ENCODE measurements at places on chromosomes 1 and 21.

DNA sequence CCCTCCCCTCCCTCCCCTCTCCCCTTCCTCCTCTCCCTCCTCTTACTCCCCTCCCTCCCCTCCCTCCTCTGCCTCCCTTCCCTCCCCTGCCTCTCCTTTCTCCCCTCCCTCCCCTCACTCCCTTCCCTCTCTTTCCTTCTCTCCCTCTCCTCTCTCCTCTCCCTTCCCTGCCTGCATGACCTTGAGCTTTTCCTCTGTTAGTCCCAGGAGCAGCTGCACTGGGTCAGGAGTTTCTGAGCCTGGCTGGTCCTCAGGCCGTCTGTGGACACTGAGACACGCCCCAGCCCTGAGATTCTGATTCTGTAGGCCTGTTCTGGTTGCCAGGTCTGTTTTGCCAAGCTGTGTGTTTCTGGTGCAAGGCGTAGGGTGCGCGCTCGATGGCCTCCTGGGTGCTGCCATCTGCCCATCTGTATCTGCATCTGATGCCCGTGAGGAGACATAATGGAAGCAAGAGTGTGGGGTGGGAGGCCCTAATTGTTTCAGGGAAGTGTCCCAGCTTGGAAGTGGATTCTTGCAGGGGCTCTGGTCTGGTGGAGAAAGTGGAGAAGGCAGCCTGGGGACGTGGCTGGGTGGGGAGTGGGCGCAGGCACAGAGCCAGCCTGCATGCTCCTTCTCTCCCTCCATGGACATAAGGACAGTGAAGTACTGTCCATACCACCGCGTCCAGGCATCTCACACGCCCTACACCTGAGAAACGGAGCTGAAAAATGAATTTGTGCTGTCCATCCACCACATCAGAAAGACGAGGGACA, 97.2 kb downstream of the WDR4 start:
- peak; percentile 79 for DNase-seq

- no peak for DNase-seq
Measured at GRCh38 chr1:221289103-221289502, 409.9 kb downstream of the HLX start.

- DNase-seq: no peak
Measured at GRCh38 chr1:211335522-211336157, 9.0 kb downstream of the TRAF5 start.

- DNase-seq: no peak
Measured at GRCh38 chr1:106554294-106554693, 502.2 kb upstream of the PRMT6 start.

- DNase-seq: no peak
Measured at GRCh38 chr1:163443863-163444262, 122.1 kb downstream of the NUF2 start.

DNA sequence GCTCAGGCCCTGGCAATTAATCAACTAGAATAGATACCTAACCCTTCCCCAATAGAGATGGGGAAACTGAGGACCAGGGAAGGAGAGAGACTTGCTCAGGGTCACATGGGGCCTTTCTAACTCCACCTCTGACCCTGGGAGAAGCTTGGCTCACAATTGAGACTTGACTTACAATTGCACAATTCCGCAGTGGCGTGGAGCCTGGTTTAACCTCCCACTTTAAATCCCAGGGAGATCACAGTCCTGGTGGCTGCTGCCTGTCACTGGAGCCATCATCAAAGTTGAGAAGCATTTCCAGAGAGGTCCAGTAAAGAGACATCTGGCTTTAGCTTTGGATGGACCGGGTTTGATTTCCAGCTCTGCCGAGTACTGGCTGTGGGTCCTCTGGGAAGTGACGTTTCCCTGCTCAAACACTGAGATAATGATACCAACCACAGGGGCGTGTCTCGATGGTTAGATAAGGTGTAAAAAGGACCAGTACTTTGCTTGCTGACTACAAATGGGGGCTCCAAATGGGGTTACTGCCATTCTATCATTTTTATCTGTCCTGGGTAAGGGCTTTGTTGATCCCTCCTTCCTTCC, 39.3 kb downstream of the TRIM62 start:
- no peak for DNase-seq

DNA sequence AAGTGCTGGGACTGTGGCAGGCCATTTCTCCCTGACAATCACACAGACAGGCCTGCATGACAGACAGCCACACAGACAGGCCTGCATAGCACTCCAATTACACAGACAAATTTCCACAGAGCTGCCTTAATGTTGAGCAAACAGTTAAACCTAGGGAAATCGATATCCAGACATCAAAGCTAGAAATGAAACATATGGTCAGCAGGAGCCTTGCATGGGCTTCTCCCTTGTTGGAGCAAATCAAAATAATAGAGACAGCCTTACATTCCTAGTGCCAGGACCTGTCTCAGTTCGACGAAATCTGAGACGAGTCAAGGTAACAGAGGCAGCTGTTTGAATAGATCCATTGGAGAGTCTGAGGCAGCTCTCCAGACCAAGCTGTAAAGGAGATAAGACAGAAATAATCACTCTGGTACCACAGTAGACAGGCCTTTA, 42.4 kb downstream of the OLFML3 start:
- no peak for DNase-seq

- no peak for DNase-seq
Measured at GRCh38 chr1:168301664-168302320, 21.1 kb downstream of the TBX19 start.

DNA sequence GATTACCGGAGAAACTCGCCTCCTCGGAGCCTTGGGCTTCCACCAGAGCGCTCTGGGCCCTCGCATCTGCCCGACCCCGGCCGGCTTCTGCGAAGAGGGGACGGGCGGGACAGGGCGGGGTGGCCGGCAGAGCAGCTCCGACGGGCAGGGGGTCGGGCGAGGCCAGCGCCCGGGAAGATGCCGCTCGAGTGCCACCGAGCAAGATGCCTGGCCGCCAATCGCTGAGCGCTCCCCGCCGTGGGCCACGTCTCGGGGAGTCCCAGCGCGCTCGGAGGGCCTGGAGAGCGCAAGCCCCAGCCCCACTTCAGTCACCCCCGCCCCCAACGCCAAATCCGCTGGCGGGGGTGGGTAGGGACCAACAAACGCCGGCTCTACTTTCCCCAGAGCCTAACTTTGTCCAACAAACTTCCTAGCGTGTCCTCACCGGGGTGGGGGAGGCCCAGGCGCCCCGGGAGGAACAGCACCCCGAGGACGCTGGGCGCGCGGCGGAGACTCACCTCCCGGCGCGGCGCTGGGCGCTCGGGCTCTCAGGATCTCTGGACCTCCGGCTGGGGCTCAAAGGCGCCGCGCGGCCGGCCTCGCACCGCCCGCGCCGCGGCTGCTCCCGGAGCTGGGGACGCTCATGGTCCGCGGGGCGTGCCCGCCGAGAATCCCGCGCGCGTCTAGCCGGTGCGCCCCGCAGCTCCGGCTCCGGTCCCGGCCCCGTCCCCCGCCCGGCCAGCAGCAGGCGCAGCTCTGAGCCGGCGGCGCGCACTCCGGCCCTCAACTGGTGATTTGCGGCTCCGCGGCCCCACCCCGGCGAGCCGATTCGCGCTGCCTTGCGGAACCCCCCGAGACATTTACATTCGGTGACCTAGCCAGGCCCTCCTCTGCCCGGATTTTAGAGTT, at the start of gene BCAR3:
Gene BCAR3, minus strand, starts transcription at position 737 of the 888 bp plus-strand sequence. CDS start 6,907 bp downstream, outside the sequence.
- DNase-seq: peak; percentile 81

GRCh38 chr1:182101415-182102042, 40.0 kb upstream of the ZNF648 start:
- DNase-seq: no peak

- DNase-seq: no peak
Measured at GRCh38 chr1:226643177-226643576, 94.6 kb downstream of the STUM start.

DNA sequence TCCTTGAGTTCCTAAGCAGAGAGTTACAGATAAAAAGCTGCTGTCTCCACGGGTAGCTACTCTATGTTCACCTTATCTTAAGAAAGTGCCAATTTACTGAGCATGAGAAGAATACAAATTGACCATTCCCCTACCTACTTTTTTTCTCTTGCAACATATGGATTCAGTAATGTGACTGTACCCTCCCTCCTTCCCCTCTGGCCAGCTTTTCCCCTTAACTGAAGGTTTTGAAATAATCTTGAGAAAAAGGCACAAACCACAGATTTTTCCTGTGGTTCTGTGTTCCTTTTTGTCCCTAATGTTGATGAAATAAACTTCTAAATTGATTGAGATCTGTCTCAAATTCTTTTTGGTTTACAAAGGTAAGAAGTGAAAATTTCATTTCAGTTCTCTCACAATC, 2.6 kb upstream of the CD2 start:
- no peak for DNase-seq

GRCh38 chr1:209368864-209369598, 214.5 kb upstream of the CAMK1G start:
- DNase-seq: no peak

- DNase-seq: no peak
Measured at GRCh38 chr1:244552336-244552735, 91.3 kb downstream of the CATSPERE start.

DNA sequence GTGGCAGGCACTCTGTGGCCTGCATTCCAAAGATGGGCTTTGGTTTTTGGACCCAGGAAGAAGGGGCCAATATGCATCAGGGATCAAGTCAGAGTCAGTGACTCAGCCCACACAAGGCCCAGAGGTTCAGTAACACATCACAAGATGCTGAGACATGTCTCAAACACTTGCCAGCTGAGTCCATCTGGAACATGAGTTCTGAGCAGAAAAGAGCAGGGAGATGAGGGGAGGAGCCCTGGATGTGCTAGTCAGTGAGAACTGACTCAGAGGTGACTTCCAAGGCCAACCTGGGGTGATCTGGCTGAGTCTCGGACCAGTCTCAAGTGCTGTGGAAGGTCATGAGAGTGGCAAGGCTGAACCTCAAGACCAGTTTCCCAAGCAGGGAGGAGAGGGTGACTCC, 150.1 kb downstream of the CDC7 start:
- peak; percentile 84 for DNase-seq

DNA sequence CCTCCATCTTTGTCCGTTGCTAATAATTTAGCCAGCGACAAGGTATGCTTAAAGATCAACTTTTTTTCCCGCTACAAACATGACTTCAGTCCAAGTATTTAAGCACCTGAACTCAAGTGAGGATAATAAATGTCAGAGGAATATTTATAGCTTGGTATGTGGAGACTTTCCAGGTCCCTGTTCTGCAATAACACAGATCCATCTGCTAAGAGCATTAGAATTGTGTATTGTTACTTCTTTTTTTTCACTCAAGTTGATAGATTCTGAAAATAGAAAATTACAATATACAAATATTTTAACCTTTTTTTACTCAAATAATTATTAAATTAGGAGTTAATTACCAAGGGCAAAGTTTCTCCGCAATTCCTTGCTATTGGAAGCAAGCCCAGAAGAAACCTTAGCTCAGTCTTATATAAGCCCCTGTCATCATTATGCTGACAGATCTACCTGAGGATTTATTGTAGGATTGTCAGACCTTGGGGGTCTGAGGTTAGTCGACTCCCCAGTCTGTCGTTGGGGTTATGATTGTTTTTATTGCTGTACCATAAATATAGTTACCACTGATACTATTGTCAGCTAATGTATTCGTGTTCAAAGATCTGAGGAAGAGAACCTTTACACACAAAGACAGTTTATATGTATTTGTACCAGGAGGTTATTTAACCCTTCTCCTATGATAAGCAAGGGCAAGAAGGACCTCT, 337.9 kb downstream of the TBX15 start:
- no peak for DNase-seq

DNA sequence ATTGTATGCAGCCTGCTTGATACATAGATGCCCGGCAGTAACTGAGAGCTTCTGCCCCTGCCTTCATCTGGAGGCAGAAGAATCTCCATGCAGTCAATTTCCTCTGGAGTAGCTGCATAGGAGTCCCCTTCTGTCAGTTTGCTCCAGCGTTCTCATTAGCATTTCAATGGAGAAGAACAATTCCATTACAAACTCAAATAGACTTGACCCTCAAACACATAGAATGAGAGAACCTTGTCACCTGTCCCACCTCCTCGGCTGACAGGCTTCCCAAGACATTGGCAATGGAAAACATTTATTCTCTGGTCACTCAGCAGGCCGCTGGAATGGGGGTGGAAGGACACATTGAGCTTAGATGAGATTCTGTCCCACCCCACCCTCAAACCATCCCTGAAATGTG, 45.6 kb upstream of the TMEM51 start:
- no peak for DNase-seq

- no peak for DNase-seq
Measured at GRCh38 chr1:228903434-228904071, 168.3 kb downstream of the RHOU start.

GRCh38 chr21:45454060-45454925, 49.3 kb downstream of the COL18A1 start:
- no peak for DNase-seq

DNA sequence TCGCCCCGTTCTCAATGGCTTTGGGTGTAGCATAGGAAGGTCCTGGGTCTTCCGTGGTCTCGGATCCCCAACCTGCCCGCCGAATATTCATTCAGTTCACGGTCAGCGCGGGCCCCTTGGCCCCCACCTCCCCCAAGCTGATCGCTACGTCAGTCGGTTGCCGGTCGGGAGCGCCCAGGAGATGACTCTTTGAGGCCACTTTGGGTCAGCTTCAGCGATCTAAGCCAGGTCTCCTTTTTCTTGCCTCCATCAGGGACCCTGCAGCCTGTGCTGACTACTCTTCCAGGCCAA, 12.8 kb downstream of the HLX start:
- DNase-seq: no peak

- no peak for DNase-seq
Measured at GRCh38 chr1:29439615-29440014, 203.3 kb downstream of the PTPRU start.

- no peak for DNase-seq
Measured at GRCh38 chr1:116853680-116854402, 55.9 kb upstream of the PTGFRN start.

GRCh38 chr1:157438146-157438545, 114.2 kb downstream of the FCRL5 start:
- no peak for DNase-seq

GRCh38 chr1:213676736-213677135, 311.0 kb upstream of the PROX1 start:
- DNase-seq: no peak

DNA sequence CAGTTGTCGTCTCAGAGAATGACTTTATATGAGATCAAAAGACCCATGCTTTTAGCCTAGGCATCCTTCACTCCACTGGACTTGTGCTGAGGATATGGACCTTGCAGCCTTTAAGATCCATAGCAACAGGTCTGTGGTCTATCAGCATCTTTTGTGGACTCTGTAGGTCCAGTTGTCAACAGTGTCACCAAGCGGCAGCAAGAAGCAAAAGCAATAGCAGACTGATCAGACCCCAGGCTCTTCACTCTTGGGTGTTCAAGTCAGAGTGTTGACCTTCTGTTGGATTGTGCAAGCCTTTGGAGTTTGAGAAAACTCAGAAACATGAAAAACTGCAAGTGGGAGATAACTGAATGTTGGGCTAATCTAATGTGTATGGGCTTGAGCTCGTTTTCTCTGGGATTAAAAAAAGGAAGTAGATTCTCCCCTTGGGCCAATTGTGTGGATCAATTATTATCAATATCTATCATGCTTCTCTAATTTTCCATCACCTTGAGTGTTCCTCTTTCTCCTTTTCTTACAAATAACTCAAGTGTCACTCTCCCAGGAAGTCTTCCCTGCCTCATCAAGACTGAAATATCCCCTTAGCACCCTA, 144.2 kb downstream of the LYPLAL1 start:
- DNase-seq: no peak

Measured in testis (tissue), 5 donors.